NCI-H1436 (cell line): ENCODE measurements at places on chromosomes 7 and 10.

- DNase-seq = no peak
These were observed 26.6 kb downstream of the ST8SIA6 start for GRCh38 chr10:17427666-17428350.

DNA sequence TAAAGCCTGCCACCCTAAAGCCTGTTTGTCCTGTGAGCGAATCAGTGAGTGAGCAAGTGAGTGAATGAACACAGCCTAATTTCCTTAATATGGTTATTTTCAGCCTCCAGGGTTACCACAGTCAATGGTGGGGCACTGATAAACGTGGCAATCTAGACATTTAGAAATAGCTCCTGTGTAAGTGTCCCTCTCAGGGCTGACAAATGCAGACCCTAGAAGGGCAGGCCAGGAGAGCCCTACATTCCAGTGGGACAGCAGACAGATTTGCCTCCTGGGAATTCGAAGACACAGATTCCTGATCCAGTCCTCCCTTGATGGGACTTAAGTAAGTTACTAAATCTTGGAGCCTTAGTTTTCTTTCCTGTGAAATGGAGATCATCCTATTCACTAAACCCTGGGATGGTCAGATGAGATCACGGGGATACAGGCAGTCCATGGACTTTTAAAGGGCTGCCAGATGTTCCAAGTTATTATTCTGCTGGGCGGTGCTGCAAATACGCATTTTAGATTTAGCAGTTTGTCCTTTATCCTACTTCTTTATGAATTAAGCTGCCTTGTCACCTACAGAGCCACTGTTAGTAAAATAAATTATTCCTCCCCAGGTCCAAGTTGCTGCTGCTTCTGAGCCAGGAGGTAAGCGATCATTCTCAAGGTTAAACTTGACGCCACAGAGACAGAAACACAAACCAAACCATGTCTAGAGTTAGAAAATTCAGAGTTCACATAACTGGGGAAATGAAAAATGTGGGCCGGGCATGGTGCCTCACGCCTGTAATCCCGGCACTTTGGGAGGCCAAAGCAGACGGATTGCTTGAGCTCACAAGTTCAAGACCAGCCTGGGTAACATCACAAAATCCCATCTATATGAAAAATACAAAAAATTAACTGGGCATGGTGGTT lies 54.8 kb upstream of the TM9SF3 start:
- no peak for DNase-seq

DNA sequence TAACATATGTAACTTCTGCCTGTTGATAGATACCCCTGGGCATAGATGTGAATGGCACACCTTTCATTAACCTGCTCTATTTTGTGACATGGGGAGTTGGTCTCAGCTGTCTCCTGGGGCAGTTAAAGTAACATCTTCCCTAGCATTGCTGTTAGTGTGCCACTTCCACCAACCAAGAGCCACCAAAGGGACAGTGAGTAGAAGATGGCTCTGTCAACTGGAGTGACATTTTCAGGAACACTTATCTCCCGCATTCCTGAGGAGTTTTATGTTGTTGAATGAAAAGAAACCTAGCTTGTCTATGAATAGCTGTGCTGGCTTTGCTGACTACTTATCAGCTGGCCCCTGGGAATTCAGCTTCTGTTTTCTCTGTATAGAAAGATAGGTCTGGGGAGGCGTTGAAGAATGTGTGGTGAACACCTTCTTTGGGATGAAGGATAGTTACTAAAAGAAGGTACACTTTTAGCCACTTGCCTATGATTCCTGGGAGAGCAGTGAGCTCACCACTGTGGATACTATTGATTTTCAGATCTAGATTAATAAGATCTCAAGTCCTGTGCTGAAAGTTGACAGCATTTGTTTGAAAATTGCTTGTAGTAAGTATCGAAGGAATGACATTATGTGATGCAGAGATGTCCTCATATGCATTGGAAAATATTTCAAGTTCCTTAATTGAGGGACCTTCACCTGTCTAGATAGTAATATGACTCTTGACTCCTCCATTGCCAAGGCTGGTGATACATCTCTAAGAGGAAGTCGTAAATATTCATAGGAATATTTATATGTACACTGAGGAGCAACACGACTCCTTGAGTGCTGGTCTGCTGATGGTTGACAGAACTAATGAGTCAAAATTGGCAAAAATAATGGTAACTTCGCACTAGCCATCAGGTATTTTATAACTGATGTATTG lies 7.6 kb downstream of the STARD3NL start:
- no peak for DNase-seq

- DNase-seq = no peak
These were observed 27.0 kb downstream of the PDGFA start for GRCh38 chr7:492714-493065.

DNA sequence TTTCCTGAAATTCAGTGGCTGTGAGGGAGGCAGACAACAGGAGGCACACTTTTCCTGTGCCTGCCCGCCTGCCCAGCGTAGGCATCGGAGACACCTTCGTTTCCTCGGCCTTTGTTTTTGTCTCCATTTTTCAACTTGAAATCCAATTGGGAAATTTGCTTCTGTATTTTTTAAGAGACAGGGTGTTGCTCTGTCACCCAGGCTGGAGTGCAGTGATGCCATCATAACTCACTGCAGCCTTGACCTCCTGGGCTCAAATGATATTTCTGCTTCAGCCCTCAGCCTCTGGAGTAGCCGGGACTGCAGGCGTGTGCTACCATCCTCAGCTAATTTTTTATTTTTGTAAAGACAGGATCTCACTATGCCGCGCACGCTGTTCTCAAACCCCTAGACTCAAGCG lies 116.8 kb downstream of the CYTH3 start:
- no peak for DNase-seq

DNA sequence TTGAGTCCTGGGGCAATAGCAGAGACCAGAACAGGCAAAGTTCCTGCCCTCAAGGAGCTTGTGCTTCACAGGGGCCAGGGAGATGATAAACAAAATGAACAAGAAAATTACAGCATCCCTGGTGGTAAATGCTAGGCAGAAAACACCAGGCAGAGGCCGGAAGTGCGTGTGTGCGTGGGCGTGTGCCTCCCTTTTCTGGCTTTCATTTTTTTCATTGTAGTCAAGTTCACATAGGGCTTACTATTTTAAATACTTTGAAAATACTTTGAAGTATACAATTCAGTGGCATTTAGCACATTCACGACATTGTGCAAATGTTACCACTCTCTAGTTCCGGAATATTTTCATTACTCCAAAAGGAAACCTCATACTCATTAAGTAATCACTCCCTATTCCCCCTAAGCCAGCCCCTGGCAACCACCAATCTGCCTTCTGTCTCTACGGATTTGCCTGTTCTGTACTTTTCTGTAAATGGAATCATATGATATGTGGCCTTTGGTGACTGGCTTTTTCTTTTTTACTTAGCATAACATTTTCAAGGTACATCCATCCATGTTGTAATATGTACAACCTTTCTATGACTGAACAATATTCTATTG lies 88.1 kb upstream of the PDCD4 start:
- no peak for DNase-seq

DNA sequence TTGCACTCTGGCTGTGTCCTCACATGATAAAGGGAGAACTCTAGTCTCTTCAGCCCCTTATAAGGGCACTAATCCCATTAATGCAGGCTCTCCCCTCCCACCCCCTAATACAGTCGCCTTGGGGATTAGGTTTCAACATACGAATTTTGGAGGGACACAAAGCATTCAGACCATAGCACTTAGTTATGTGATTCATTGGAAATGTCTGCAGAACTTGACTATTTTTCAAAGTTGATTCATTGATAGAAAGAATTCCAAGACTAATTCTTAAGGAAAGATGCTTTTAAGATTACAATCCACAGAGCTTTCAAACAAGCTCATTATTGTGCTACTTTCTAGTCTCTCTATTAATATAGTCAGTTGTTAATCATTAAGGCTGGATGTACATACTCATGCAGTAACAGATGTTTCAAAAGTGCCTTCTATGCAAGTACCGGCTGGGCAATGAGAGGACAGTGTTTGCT lies 85.3 kb upstream of the RPA3 start:
- DNase-seq = no peak

DNA sequence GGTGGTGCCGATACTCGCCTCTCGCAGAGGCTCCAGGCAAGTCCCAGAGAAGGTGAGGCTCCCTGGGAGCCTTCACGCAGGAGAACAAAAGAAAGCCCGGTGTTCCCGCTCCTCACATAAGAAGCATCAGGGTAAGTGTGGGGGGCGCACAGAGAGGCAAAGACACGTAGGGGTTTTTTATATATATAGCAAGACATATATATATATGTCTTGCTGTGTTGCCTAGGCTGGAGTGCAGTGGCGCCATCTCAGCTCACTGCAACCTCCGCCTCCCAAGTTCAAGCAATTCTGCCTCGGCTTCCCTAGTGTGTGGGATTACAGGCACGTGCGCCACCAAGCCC lies 61.3 kb downstream of the PDIA4 start:
- no peak for DNase-seq

GRCh38 chr7:1564603-1565022 lies 5.2 kb downstream of the PSMG3 start:
- DNase-seq = no peak

GRCh38 chr7:3899559-3899991 lies 598.5 kb downstream of the SDK1 start:
- DNase-seq = no peak

- DNase-seq = no peak
These were observed 10.4 kb upstream of the TRIM8 start for GRCh38 chr10:102633848-102634247.

DNA sequence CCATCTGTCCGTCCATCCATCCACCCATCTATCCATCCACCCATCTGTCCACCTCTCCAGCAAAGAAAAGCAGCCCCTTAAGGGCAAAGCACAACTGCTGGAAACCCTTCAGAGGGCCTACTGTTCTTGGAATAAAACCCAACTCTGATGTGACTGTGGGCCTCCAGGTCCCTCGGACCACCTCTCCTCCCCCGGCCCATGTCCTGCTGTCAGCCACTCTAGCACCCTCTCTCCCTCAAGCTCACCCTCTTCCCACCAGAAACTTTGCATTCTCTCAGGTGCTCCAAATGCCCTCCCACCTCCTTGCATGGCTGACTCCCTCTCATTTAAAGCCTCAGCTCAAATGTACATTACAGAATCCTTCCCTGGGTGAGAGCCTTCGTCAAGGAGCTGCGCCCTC lies 110.3 kb downstream of the ARHGAP22 start:
- no peak for DNase-seq

- DNase-seq = no peak
These were observed 221.7 kb downstream of the ARHGAP21 start for GRCh38 chr10:24502006-24502405.

DNA sequence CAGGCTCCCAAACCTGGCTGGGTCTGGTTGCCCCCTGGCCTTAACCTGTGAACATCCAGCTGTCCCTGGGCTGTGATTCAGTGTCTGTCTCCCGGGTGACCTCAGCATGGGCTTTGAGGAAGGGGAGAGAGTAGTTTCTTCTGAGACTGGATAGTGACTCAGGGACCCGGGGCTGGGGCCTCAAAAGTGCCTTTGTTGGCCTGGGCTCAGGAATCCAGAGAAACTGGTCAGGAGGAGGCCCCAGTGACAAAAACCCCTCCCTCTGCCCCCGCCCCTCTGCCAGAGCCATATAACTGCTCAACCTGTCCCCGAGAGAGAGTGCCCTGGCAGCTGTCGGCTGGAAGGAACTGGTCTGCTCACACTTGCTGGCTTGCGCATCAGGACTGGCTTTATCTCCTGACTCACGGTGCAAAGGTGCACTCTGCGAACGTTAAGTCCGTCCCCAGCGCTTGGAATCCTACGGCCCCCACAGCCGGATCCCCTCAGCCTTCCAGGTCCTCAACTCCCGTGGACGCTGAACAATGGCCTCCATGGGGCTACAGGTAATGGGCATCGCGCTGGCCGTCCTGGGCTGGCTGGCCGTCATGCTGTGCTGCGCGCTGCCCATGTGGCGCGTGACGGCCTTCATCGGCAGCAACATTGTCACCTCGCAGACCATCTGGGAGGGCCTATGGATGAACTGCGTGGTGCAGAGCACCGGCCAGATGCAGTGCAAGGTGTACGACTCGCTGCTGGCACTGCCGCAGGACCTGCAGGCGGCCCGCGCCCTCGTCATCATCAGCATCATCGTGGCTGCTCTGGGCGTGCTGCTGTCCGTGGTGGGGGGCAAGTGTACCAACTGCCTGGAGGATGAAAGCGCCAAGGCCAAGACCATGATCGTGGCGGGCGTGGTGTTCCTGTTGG lies at the start of gene CLDN4:
TSS of gene CLDN4 (plus strand) at position 316 of the 903 bp plus-strand sequence. CDS start at position 522, 206 bp downstream.
- peak; percentile 50 for DNase-seq

GRCh38 chr10:19974138-19974537 lies 157.9 kb downstream of the PLXDC2 start:
- DNase-seq = no peak

DNA sequence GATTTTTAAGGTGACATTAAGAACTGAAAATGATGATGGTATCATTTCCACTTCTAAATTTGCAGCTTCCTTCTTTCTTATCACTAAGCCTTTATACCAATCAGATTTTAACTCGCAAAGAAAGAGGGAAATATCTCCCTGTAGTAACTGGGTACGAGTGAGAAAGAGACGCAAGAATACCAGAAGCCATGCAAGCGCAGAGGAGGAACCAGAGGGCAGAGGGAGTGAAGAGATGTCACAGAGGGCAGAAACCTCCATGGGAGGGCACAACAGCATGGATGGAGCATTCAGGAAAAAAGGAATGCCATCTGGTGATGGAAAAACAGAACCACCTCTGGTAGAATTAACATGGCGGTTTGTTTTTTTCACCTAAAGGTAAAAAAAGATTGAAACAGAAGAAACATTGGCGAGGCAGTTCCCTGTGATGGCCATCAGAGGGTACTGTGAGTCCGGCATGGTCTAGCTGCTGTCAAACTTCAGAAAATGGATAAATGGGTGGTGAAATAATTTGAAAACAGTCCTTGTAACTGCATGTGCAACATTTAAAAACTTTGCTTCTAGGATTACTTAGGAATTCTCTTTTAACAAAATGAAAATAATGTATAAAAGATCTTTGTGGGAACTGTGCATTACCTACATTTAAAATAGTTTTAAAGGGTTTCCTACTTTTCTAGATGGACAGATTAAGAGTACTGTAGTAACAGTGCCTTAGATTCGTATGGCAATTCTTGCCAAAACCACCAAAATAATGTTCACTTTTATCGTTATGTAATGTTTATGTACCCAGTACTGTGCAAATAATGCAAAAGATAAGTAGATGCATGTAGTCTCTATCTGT lies 91.8 kb downstream of the ARHGAP12 start:
- DNase-seq = no peak

GRCh38 chr7:135685306-135686084 lies 23.2 kb downstream of the STMP1 start:
- no peak for DNase-seq

- no peak for DNase-seq
These were observed 90.0 kb downstream of the ANKRD61 start for GRCh38 chr7:6121141-6121540.

- DNase-seq = no peak
These were observed 5.1 kb upstream of the BLVRA start for GRCh38 chr7:43753271-43753810.

GRCh38 chr10:51389415-51390321 lies 309.7 kb downstream of the CSTF2T start:
- no peak for DNase-seq
